Stimulated activated naive CD8-positive, alpha-beta T cell treated with anti-CD3 and anti-CD28 coated beads, Interleukin-15, amount 100 ng/mL, for 72 hours (primary cell): ENCODE measurements at places on chromosomes 5 and 9.
A peak's percentile ranks its signal among the peaks of the same experiment; 100 is the strongest.

GRCh38 chr9:89706731-89707191 is 101.9 kb downstream of the GADD45G start:
- peak; percentile 19 for DNase-seq

DNA sequence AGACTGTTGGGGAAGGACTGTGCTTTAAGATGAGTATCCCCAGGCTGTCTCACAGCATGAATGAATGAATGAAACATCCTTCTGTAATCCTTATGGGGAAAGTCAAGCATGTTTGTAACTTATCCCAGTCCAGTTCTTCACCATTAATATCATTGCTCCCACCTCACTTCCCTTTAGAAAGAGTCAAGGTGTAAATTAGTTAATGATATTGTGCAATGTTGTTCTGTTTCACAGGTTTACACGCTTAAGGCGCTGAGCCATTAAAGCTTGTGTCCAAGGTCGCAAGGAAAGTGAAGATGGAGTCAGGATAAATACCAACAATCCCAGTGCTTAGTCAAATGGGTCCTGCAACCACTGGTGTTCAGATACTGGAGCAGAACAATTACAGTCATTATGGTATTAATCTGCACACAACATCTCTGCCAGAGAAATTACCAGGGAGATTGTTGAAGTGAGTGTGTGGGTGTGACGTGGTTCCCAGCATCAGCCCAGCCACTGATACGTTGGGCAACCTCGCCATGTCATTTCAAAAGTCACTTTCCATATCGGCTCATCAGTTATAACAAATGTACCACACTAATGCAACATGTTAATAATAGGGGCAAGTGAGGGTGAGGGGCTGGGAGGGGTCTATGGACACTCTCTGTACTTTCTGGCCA is 1.5 kb upstream of the MYO10 start:
- no peak for DNase-seq

DNA sequence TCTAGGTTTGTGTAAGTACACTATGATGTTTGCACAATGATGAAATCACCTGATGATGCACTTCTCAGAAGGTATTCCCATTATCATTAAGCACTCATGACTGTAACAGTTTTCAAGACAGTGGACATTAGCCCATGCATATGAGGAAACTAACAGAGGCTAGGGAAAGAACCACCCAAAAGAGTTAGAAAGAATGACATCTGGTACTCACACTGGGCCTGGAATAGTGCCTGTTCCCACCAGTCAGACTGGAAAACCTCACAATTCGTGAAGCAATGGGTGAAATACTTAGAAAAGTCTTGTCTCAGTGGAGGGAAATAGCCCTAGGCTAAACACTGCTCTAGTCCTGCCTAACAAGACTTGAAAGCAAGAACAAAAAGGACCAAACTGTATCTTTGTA is 117.4 kb upstream of the GDNF start:
- DNase-seq = no peak

DNA sequence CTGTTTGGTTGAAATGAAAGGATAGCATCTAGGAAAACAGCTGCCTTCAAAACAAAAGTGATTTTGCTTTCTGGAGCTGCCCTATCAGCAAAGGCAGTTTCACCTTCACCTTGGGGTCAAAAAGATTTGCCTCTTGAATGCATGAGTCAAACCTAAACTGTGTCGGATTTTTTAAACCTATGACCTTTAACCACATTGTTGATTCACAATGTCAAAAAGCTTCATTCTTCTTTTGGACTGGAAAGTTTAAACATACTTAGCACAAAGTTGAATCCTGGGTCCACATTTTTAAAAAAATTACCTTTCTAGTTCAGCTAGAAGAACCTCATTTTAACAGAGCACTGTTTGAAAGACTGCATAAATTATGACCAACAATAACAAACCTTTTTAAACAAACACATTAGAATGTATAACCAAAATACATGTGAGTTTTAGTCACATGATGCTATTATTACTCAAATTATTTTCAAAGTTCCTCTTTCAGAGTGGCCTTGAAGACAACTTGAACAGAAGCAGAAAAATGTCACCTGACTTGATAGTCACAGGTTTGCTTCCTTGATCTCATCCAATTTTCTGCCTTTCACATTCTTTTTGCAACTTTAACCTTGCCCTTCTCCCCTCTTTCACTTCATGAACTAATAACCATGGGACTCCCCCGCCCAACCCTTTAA is 109.7 kb upstream of the LHFPL2 start:
- DNase-seq = no peak

DNA sequence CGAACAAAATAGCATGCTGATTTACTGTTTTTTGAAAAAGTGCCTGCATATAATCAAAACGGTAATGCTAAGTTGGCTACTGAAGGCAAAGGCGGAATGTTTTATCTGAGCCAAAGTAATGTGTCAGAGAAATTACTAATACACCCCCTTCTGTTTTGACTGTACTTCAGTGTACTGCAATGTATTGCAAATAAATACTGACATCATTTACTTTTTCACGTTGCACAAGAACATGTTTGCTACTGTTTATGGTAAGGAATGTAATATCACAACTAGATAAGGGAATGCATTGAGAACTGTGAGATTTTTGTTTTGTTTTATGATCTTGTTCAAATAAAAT is 813 bp upstream of the AGTPBP1 start:
- DNase-seq = no peak

GRCh38 chr5:143182901-143183820 is 220.3 kb downstream of the NR3C1 start:
- peak; percentile 19 for DNase-seq
